ENCODE measurements at places on chromosomes 3 and 15. TPM values are rescaled to one million over a fixed set of nuclear protein-coding genes. Genes with fewer than 3 reads are reported as not detected.

The NDN gene
- total RNA-seq = 0.05 TPM

The C3orf38 gene
- total RNA-seq = 16.0 TPM

The PRICKLE2 gene
- total RNA-seq = 2.5 TPM

The GOLGA6L10 gene
- 0.59 TPM for total RNA-seq

The STAC gene
- total RNA-seq = 2.2 TPM

The XCR1 gene
- total RNA-seq = not detected

The PSMA4 gene
- total RNA-seq = 406 TPM

The PRTG gene
- total RNA-seq = 10.8 TPM

The THPO gene
- total RNA-seq = not detected

The BLM gene
- total RNA-seq = 12.3 TPM

The ROBO2 gene
- not detected for total RNA-seq

The SLC28A1 gene
- total RNA-seq = 0.03 TPM

The SATB1 gene
- total RNA-seq = not detected

The CRABP1 gene
- 0.68 TPM for total RNA-seq

The CLEC3B gene
- 0.13 TPM for total RNA-seq

The SERPINI2 gene
- total RNA-seq = not detected

The HDDC3 gene
- total RNA-seq = 38.6 TPM

The GOLGA6A gene
- 0.12 TPM for total RNA-seq

The SKOR1 gene
- 0.05 TPM for total RNA-seq

The ABHD6 gene
- 11.0 TPM for total RNA-seq

The CILP gene
- total RNA-seq = 0.41 TPM

The ADIPOQ gene
- not detected for total RNA-seq

The LNP1 gene
- total RNA-seq = 0.77 TPM

The TMEM42 gene
- 12.2 TPM for total RNA-seq

The ARGFX gene
- total RNA-seq = not detected

The C3orf85 gene
- total RNA-seq = not detected

The CD80 gene
- total RNA-seq = not detected

The APH1B gene
- 23.6 TPM for total RNA-seq

The PYGO1 gene
- 7.7 TPM for total RNA-seq

The ANKRD34C gene
- not detected for total RNA-seq

The RASGRP1 gene
- 0.24 TPM for total RNA-seq

The MOBP gene
- total RNA-seq = not detected

The CMSS1 gene
- 40.3 TPM for total RNA-seq

The THRB gene
- total RNA-seq = 1.1 TPM

The NDUFB5 gene
- 58.0 TPM for total RNA-seq

The C2CD4A gene
- 0.10 TPM for total RNA-seq

The CTXN2 gene
- 0.07 TPM for total RNA-seq

The CELF6 gene
- 0.12 TPM for total RNA-seq

The CPNE4 gene
- 6.8 TPM for total RNA-seq

The TF gene
- 0.91 TPM for total RNA-seq

The VPS18 gene
- total RNA-seq = 23.9 TPM

The BCL2A1 gene
- total RNA-seq = 10.3 TPM

Measured in A549 treated with Hydrocortisone at 1 μM for 4 hours (cell line).